ENCODE measurements at places on chromosomes 4 and X.
A peak's percentile ranks its signal among the peaks of the same experiment; 100 is the strongest.

GRCh38 chrX:13732246-13733067 is 2.0 kb downstream of the TRAPPC2 start:
- DNase-seq, result no peak

GRCh38 chrX:13103188-13103913 is 58.9 kb upstream of the FAM9C start:
- no peak for DNase-seq

GRCh38 chrX:150361070-150361776 is 1.9 kb upstream of the MAMLD1 start:
- peak; percentile 72 for DNase-seq

- peak; percentile 33 for DNase-seq
Observed at GRCh38 chr4:171639540-171639939, 173.7 kb upstream of the GALNTL6 start.

DNA sequence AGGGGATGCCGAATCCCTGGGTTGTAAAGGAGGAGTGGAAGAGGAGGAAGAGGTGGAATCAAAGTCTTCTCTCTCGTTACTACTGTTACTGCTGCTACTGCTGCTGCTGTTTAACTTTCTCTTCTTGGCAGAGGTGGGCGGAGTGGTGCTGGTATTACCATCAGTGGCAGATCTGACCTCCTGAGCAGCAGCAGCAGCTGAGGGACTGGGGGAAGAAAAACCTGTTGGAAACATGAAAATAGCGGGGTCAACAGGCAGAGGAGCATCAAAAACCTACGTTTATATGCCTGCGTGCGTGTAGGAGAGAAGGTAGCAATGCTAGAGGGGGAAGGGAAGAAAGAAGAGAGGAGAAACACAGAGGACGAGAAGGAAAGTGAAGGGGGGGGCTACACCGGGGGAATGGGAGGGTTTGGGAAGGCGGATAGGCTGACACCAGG is 339 bp downstream of the CUL4B start:
- DNase-seq, result no peak

DNA sequence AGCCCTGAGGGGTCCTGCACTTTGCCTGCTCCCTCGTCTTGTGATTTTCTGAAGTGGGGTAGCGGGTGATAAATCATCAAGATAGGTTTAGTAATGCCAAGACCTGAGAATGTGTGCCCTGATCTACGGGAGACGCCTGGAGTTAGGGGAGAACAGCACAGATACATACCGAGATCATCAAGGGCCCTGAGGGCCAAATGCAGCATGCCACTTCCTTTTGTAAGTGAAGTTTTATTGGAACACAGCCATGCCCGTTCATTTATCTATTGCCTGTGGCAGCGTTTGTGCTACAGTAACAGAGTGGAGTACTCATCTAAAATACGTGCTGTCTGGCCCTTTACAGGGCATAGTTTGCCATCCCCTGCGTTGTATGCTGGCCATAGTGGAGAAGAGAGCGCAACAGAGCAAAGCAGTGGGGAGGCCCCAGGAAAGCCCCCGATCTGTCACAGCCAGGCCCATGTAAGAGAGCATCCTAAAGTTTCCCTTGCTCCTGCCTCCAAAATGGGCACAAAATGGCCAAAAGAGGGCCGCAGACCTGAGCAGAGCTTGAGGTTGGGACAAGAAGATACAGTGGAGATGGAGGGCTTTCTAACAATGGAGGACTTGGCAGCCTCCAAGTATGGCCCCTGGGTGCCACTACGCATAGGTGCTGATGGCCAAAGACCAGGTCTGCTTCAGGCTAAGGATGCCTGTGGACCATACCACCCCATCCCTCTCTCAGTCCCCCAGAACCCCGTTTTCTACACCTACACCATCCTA is 167.0 kb downstream of the SMIM20 start:
- no peak for DNase-seq

- no peak for DNase-seq
Observed at GRCh38 chr4:75567725-75568124, 11.9 kb downstream of the ODAPH start.
